ENCODE measurements at places on chromosomes 3 and 15.
A peak's percentile ranks its signal among the peaks of the same experiment; 100 is the strongest.

- no peak for DNase-seq
Observed at GRCh38 chr3:43256714-43257461, 29.5 kb upstream of the SNRK start.

- DNase-seq, result no peak
Observed at GRCh38 chr15:31869686-31870307, 160.5 kb upstream of the CHRNA7 start.

GRCh38 chr3:63400246-63400860 lies 122.2 kb downstream of the SYNPR start:
- no peak for DNase-seq

- no peak for DNase-seq
Observed at GRCh38 chr3:56297281-56297840, 170.9 kb downstream of the ERC2 start.

DNA sequence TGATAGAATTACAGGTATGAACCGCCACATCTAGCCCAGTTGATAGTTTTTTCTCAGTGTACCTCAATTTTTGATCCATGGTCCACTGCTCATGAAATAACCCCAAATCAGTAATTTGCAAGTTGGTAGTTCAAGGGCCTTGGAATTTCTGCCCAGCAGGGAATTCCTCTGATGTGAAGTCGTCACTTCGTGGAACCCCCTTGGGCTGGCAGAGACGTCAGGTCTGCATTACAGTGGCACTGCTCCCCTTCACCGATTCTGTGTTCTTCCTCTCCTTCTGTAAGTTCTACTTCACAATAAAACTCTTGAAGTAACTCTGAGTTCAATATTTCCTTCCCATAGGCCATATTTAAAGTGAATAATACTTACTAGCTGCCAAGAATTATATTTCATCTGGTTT lies 881.0 kb downstream of the OTOL1 start:
- no peak for DNase-seq

- no peak for DNase-seq
Observed at GRCh38 chr3:197454014-197454413, 101.8 kb downstream of the BDH1 start.

GRCh38 chr3:42712688-42713372 lies 10.2 kb upstream of the HHATL start:
- DNase-seq, result no peak

- no peak for DNase-seq
Observed at GRCh38 chr3:10518506-10519150, 13.2 kb upstream of the ATP2B2 start.

- DNase-seq, result no peak
Observed at GRCh38 chr3:177694316-177694715, 497.0 kb upstream of the TBL1XR1 start.

GRCh38 chr3:181534781-181535221 lies 176.9 kb upstream of the SOX2 start:
- DNase-seq, result no peak

GRCh38 chr3:98359993-98360675 lies 6.5 kb downstream of the OR5K4 start:
- no peak for DNase-seq

DNA sequence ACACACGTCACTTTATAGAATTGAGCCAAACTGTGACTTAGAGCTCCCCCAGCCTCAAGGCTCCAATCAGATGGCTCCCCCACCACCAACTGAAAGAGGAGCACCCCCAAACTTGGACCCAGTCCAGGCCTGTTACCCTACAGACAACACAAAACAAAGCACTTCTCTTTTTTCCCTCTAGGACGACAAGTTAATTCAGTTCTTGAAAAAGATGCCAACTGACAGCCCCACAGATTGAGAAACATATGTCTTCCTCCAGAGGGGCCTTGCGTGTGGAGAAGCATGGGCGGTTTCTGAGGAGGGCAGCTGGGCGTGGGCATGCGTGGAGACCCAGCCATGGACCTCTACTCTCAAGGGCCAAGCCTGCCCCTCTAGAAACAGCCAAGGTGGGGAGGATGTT lies 229.5 kb downstream of the SHQ1 start:
- DNase-seq, result no peak

GRCh38 chr3:29144807-29145206 lies 136.1 kb upstream of the RBMS3 start:
- no peak for DNase-seq

DNA sequence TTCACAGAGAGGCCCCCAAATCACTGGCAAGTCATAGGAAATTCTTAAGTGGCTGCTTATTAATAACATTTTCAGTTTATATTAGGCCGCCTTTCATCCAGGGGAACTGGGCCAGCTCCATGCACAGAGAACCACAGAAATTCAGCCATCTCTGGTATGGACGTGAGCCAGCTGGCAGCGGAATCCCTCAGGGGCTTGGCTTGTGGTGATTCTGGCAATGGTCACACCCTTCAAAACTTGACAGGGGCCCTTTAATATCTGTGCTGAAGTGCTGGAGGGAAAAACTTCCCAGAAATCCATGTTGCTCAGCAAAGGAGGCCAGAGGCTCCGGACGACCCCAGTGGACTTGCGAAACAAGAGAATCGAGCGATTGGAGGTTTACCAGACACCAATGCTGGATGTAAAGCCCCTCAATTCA lies 11.3 kb downstream of the PRICKLE2 start:
- DNase-seq, result no peak

- DNase-seq, result no peak
Observed at GRCh38 chr3:144109944-144110343, 138.3 kb downstream of the DIPK2A start.

- DNase-seq, result no peak
Observed at GRCh38 chr3:152779653-152780052, 55.3 kb upstream of the P2RY1 start.

- no peak for DNase-seq
Observed at GRCh38 chr15:69893863-69894262, 203.9 kb downstream of the TLE3 start.

- DNase-seq, result no peak
Observed at GRCh38 chr3:13831386-13831996, 48.4 kb downstream of the WNT7A start.

GRCh38 chr3:179069762-179070390 lies 1.7 kb downstream of the ZMAT3 start:
- DNase-seq, result no peak

DNA sequence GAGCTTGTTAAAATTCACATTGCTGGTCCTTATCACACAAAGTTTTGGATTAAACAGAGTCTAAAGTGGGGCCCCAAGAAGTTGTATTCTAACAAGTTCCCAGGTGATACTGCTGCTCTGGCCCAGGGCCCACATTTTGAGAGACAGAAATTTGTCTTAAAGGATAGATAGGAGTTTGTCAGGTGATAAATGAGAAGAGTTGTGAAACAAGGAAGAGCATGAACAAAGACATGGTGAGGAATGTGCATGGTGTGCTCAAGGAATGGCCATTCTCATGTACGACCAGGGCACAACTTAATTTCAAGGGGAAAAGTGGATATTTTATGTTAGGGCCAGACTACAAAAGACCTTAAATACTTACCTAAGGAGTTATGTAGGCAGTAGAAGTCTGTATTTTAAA lies 75.6 kb downstream of the GPR156 start:
- DNase-seq, result no peak

DNA sequence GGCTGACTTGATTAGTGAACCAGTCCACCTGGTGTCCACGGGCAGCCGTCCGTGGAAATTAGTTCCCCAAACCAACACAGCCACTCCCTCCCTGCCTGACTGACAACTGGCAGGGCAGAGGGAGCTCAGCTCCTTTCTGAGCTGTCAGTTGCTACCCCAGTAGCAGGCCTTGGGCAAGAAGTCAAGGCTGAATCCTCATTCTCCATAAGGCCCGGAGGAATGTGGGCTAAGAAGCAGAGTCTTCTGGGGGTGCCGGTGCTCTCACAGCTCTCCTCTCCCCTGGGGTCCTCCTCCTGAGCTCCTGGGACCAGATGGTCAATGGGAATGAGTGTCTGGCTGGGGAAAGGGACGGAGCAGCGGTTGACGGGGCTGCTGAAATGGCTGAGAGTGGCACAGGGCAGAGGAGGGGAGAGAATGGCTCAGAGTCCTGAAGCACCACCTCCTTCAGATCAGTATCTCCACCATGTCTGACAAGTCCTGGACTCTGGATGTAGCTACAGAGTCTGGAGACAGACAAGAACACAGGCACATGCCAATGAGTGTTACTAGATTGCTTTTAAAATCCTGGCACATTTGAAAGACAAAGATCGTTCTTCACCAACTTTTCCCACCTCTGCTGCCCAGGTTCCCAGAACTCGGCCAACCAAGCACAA lies 16.9 kb downstream of the AMOTL2 start:
- no peak for DNase-seq

GRCh38 chr15:98815207-98815606 lies 166.9 kb downstream of the IGF1R start:
- DNase-seq, result no peak

DNA sequence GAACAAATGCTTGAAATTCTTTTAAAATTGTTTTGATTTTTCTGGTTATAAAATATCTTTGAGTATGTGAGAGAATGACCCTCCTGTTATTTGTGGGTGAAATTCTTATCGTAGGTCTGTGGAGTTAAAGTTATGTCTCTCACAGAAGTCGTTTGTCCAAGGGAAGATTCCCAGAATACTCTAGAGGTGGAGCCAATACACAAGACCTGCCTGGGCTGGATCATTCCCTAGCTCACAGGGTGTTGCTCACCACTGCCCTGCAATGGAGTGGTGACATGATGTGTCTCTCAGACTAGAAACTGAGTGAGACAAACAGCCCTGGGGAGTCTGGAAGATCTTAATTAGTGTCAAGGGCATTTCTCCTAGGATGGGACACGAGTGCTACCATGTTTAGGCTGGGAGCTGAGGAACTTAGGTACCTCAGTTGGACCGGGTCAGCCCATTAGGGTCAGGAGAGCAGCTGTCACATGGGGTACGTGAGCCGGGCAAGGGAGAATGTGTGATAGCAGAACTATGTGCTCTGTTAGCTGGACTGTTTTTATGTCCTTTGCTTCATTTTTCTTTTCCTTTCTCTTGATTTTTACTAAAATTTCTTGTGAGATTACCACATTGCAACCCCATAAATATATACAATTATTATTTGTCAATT lies 53.6 kb upstream of the MYO5C start:
- DNase-seq, result no peak

GRCh38 chr15:78402061-78402610 lies 35.9 kb upstream of the IREB2 start:
- no peak for DNase-seq

GRCh38 chr3:40465111-40465407 lies 7.9 kb downstream of the RPL14 start:
- no peak for DNase-seq

DNA sequence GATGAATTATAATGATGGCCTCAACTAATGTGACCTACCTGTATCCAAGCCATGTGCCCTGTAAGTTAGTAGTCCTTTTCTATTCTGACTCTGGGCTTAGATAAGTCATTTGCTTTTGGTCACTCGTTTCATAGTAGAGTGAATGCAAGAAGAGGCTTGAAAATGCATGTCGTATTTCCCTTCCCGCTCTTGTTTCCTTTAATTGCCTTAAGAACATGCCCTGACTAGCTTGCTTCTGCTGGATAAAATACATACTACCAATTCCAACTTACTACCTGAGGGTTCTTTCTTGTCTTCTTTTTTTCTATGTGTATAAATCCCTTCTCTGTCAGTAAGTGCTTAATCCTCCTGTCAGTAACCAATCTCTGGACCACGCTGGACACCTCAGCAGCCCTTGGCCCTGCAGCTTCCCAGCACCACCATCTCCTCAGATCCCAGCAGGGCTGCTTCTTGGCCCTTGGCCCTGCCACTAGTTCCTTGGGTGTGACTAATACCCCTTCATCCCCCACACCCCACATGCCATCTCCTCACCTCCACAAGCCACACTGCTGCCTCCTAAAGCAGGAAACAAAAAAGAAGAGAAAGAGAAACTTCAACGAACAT lies 771.7 kb downstream of the IGSF11 start:
- DNase-seq, result no peak

- DNase-seq, result no peak
Observed at GRCh38 chr3:17894434-17895060, 152.1 kb upstream of the TBC1D5 start.

- no peak for DNase-seq
Observed at GRCh38 chr3:183904833-183905780, 20.4 kb upstream of the PARL start.

GRCh38 chr3:127196002-127196401 lies 3.1 kb downstream of the PRR23E start:
- DNase-seq, result no peak

GRCh38 chr15:45634432-45635190 lies at the start of gene SQOR:
Gene SQOR (plus strand): TSS chr15:45635029. CDS start chr15:45658924, 23,895 bp downstream.
- DNase-seq, result peak; percentile 15

DNA sequence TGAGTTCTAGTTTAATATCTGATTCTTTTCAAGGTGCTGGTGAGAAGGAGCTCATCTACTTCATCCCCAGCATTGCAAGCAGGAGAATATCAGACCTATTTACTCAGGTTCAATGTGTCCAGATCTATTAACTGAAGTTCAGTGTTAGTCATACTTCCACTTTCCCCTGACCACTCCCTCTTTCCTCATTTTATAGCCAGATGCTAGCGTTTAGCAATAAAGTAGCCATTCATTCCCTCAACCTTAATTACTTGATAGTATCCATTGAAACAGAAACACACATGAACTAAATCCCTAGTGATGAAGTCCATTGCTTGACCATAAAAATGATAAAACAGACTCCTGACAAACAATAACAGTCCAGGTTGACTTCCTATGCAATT lies 60.0 kb downstream of the RPL22L1 start:
- DNase-seq, result no peak

- DNase-seq, result no peak
Observed at GRCh38 chr3:195123281-195123691, 147.7 kb downstream of the XXYLT1 start.

DNA sequence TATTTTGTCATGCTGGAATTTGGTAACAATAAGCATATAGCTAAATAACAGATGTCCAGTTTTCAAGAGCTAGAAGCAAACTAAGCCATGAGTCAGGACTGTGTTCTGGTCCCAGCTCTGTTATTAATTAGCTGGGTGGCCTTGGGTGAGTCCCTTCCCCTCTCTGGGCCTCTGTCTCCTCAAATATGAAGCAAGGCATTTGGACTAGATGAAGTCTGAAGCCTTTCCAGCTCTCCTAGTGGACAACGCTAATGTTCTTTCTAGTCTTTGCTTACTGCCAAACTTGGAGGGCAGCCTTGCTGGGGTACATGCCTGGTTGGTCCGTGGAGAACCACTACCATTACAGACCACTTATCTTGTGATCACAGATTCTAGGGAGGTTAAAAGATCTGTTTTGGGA lies 127.6 kb downstream of the DUT start:
- no peak for DNase-seq

DNA sequence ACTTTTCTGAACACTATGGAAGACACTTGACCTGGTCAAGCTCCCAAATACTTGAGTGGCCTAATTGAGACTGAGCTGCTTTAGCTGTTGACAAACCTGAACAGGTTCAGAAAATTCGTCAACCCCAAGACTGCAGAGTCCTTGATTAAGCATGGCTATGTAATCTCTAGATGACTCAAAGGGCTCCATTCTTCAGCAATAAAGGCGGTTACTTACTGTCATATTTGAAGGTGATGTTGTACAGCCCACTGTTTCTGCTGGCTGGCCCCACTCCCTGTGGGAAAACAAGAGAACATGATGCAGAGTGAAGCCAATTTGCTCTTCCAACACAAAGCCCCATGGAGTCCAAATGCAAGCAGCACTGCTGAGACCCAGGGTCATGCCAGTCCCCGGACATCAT lies 45.1 kb downstream of the IL17RD start:
- DNase-seq, result no peak

GRCh38 chr15:91887321-91887720 lies 33.8 kb downstream of the SLCO3A1 start:
- DNase-seq, result no peak

All from stimulated activated CD4-positive, alpha-beta T cell treated with anti-CD3 and anti-CD28 coated beads, Interleukin-1b, Interleukin-23, amount 100 ng/mL, for 1 hour (primary cell).